ENCODE measurements at places on chromosomes 16 and 17. TPM values are rescaled to one million over a fixed set of nuclear protein-coding genes. Genes with fewer than 3 reads are reported as not detected.

DNA sequence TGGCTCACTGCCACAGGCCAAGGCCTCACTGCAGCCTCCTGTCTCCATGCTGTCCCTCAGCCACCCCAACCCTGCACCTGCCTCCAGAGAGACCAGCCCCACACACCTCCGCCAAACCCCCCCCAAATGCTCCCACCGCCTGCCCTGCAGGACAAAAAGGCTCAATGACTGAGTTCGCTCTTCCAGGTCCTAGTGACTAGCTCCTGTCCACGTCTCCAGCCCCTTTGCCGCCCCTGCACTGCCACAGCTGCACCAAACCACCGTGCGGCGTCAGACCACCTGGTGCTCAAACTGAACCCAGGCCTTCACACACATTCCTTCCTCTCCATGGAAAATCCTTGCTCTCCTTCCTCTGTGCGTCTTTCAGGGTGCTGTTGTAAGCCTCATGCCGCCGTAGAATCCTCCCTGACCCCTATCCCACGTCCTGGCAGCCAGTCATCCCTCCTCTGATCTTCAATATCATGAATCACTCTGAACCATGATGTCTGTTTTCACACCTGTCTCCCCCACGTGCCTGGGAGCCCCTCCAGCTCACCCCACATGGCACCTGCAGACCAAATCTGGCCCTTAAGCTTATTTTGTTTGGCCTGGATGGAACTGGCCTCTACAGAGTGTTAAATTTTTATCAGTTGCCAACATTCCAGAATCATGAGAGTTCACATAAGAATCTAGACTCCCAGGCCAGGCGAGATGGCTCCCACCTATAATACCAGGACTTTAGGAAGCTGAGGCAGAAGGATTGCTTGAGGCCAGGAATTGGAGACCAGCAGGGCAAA is 4.3 kb upstream of the GSG1L start:
- no peaks in the 10 kb centered on the region for H3K4me1 ChIP-seq
- no peak overlapping the region for H3K27ac ChIP-seq
- H3K36me3 ChIP-seq = no peaks in the 10 kb centered on the region
- no peak for DNase-seq
- peaks cover 20% of the 10 kb centered on the region for H3K27me3 ChIP-seq

DNA sequence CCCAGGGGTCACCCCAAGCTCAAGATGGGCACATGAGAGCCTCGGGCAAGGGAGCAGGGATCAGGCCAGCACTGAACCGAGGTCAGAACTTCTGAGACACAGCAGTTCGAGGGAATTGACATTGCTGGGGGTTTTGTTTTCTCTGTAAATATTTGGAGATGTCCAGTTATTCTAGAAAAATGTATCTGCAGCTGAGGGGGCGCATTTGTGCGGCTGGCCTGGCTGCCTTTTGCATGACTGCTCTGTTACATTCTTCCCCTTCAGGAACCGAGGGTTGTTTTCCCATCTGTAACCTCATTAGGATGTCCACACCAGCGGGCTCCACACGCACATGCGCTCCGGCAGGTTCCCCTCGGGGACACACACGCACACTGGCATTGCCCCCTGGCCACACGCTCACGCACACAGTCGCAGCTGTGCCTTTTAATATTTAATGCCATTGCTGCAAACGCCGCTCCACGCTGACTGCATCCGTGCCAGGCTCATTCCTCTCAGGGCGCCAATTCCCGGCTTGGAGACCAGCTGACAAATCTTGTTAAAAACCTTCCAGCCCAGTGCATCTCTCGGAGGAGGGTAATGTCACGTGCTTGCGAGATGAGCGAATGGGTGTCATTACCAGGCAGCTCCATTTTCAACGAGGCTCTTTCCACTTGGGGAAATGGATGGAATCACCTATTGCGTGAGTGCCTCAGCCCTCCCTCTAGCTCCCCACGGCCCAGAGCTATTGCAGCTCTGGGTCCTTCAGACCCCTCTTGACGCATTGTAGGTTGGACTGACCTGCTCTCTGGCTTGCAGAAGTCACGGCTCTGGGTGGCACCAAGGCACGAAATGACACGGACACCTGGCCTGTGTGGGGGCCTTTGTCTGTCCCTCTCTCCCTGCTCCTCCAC is 13.1 kb downstream of the CCR7 start:
- peaks cover 78% of the 10 kb centered on the region for H3K36me3 ChIP-seq
- peak; percentile 24 for DNase-seq
- H3K4me1 ChIP-seq = peaks cover 100% of the 10 kb centered on the region
- peak overlapping the region; percentile 93 for H3K27ac ChIP-seq
- H3K4me3 ChIP-seq = no peak overlapping the region

The NPIPA5 gene
- 1.3 TPM for total RNA-seq

DNA sequence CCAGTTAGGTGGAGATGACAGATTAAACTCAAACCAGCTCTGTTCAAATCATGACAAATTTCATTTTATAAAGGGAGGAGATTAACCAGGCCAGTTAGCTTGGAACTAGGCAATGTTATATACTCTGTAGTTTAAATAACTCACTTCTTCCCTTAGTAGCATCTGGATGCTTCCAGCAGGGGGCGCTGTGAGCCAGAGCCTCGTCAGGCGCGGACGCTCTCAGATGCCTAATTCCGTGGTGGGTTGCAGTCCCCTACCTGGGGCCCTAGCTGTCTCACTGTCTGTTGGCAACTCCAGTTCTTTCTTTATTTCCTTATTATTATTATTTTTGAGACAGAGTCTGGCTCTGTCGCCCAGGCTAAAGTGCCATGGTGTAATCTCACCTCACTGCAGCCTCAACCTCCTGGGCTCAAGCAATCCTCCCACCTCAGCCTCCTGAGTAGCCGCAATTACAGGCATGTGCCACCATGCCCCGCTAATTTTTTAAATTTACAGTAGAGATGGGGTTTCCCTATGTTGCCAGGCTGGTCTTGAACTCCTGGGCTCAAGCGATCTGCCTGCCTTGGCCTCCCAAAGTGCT is 17.3 kb upstream of the WFDC1 start:
- no peaks in the 10 kb centered on the region for H3K4me1 ChIP-seq
- H3K4me3 ChIP-seq = no peak overlapping the region
- H3K27me3 ChIP-seq = peaks cover 4% of the 10 kb centered on the region
- H3K27ac ChIP-seq = no peak overlapping the region
- peak; percentile 78 for DNase-seq

The SRSF2 gene
- 420 TPM for total RNA-seq

DNA sequence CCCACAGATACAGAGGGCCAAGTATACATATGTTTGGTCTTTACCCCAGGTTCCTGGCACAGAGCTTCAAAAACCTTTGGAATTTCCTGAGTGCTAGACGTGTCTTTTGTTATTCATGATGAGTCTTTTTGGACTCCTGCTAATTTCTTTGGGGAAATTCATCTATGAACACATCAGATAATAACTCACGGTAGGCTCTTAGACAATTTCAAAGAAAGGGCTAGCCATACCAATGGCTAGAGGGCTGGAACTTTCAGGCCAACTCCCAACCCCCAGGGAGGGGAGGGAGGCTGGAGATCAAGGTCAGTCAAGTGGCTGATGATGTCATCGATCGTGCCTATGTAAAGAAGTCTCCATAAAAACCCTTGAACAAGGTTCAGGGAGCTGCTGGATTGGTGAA is 101.9 kb downstream of the STX8 start:
- peaks cover 33% of the 10 kb centered on the region for H3K4me1 ChIP-seq
- H3K4me3 ChIP-seq = no peak overlapping the region
- no peak overlapping the region for H3K27ac ChIP-seq
- H3K36me3 ChIP-seq = peaks cover 13% of the 10 kb centered on the region

The PLXDC1 gene
- total RNA-seq = 3.9 TPM

DNA sequence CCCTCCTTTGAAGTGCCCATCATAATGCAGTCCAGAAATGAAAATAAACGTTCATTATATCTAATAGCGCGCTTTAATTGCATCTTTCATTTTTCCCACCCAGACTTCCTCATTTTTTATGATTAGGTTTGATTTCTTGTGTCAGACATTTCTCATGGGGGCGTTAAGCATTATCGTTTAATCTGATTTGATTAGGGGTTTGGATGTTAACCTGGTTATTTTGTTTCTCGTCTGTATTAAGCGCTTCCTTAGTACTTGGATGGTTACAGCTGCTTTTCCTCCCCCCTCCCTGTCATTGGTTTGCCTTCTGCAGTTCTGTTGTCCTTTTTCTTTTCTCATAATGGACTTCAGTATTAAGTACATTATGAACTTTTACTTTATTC is 540 bp downstream of the MFSD11 start:
- peak overlapping the region; percentile 95 for H3K27ac ChIP-seq
- peaks cover 39% of the 10 kb centered on the region for H3K36me3 ChIP-seq
- no peaks in the 10 kb centered on the region for H3K27me3 ChIP-seq
- DNase-seq = no peak
- H3K4me1 ChIP-seq = peaks cover 31% of the 10 kb centered on the region

DNA sequence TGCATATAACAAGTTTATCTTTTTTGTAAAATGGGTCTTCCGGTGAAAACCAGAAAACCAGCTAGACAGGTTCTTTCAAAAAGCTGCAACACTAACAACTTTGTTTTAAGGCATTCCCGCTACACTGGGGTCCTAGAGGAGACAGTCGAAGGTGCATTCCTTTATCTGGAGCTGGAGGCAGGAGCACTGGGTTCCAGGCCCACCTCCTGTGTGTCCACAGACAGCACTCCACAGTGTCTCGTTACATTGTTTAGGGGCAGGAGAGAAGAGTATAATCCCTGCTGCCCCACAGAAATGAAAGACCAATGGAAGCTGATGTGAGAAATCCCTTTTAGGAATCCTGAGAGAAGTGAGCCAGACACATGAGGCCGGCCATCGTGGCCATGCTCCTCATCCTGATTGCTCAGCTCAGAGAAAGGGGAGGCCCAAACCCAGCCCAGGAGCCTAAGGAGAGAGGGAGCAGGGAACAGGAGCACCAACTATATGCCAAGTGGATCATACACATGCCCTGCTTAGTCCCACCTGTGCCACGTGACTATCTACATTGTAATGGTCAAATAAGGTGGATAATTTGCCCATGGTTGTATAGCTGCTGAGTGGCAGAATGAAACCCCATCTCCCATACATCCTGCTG is 59.5 kb downstream of the CCDC182 start:
- no peak overlapping the region for H3K27ac ChIP-seq
- H3K4me1 ChIP-seq = no peaks in the 10 kb centered on the region
- DNase-seq = peak; percentile 17

DNA sequence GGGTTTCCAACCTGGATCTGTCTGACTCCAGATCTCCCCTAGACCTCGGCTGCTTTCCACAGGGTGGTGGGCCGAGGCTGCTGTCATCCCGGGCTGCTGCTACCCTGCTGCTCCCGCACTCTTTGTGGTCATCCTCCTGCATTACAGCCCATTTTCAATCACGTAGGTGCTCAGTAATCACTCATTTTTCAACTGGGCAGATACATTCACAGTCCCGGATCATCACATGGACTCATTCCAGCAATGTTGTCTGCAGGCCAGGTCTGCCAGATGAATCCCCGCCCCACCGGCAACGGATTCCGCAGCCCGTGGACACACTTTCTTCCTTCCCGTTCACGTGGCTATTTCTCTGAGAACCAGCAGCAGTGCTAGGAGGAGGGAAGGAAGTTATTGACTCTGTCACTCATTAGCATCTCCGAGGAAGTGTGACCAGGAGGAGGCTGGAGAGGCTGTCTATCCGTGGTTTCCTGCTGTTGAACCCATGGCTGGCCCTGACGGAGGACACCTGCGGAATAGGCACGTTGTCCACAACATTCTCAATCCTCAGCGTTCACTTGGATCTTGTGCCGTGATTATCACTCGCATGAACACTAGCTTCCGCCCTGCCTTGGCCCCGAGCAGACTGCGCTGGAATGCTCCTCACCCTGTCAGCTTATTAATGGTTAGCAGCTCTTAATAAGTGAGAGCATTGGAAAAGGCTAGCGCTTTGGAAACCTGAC is 14.7 kb upstream of the ZCCHC14 start:
- no peaks in the 10 kb centered on the region for H3K36me3 ChIP-seq
- peaks cover 6% of the 10 kb centered on the region for H3K4me1 ChIP-seq
- no peak overlapping the region for H3K4me3 ChIP-seq
- H3K27ac ChIP-seq = no peak overlapping the region
- H3K27me3 ChIP-seq = peaks cover 14% of the 10 kb centered on the region

The EVI2A gene
- total RNA-seq = 44.2 TPM

GRCh38 chr17:7843257-7843535 is 9.2 kb downstream of the KDM6B start:
- DNase-seq = peak; percentile 58
- no peaks in the 10 kb centered on the region for H3K36me3 ChIP-seq
- peak overlapping the region; percentile 99 for H3K27ac ChIP-seq
- no peaks in the 10 kb centered on the region for H3K27me3 ChIP-seq
- peaks cover 49% of the 10 kb centered on the region for H3K4me1 ChIP-seq
- H3K4me3 ChIP-seq = peak overlapping the region; percentile 97

DNA sequence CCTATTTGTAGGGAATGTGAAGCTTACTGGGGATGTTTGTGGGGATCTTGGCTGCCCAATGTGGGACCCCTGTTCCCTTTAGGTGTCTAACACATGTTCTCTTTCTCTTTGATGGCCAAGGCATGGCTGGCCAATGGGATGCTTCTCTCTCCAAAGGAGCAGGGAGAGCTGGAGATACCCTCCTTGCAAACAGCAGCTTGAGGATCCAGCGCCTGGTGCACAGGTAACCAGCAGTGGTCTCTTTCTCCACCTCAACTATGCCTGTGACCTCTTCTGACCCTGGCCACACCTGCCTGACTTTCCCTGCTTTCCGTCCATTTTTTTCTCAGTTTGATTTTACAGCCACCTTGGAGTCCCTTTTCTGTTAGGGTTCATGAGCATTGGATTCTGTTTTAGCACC is 16.8 kb upstream of the NKD1 start:
- H3K27me3 ChIP-seq = peaks cover 15% of the 10 kb centered on the region
- H3K4me1 ChIP-seq = no peaks in the 10 kb centered on the region
- H3K27ac ChIP-seq = no peak overlapping the region
- H3K4me3 ChIP-seq = no peak overlapping the region

GRCh38 chr16:50712956-50713355 is 19.6 kb downstream of the NOD2 start:
- DNase-seq = no peak
- H3K27ac ChIP-seq = no peak overlapping the region
- peaks cover 33% of the 10 kb centered on the region for H3K4me1 ChIP-seq

The CDRT4 gene
- total RNA-seq = 6.2 TPM
